ENCODE measurements at places on chromosomes 13 and 19.

DNA sequence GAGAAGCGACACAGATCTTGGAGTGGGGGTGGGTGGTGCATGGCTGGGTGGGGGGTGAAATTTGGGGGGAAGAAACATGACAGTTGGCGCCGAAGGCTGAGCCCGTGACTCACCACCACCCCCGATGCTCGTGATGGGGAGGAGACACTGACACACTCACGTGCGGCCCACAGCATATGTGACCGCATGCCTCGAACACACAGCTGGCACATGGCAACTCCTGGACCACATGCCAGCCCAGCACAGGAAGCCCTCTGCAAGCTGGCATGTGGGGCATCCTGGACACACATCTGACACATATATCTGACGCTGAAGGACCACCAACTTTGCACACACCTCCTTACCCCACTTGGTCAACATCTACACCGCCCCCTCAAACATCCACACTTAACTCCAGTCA, 1.2 kb upstream of the GRIK5 start:
- no peak for DNase-seq

DNA sequence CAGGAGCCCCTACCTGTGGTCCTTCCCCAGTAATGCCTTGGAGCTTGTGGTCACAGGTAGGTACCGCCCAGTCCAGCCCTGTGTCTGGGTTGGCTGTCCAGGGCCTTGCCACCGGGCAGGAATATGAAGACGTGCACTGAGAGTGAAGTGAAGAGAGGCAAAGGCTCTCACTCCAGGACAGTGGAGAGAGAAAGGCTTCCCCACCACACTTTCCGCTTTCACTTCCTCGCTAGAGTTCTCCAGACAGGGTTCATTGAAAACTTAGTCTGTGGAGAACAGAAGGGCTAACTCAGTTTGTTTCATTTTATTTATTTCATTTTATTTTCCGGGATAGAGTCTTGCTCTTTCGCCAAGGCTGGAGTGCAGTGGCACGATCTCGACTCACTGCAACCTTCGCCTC, 14.2 kb downstream of the FCAR start:
- no peak for DNase-seq

GRCh38 chr19:33399081-33399744, 25.7 kb downstream of the CEBPG start:
- no peak for DNase-seq

DNA sequence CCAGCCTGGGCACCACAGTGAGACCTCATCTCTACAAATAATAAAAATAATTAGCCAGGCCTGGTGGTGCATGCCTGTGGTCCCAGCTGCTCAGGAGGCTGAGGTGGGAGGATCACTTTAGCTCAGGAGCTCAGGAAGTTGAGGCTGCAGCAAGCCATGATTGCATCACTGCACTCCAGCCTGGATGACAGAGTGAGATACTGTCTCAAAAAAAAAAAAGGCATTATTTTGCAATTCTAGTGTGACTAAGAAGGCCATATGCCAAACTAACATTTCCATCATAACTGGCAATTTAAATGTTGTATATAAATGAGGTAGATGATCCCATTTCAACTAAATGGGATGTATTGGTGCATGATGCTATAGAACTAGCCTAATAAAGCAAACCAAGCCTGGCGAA, 632.8 kb upstream of the KLF12 start:
- DNase-seq, result no peak

DNA sequence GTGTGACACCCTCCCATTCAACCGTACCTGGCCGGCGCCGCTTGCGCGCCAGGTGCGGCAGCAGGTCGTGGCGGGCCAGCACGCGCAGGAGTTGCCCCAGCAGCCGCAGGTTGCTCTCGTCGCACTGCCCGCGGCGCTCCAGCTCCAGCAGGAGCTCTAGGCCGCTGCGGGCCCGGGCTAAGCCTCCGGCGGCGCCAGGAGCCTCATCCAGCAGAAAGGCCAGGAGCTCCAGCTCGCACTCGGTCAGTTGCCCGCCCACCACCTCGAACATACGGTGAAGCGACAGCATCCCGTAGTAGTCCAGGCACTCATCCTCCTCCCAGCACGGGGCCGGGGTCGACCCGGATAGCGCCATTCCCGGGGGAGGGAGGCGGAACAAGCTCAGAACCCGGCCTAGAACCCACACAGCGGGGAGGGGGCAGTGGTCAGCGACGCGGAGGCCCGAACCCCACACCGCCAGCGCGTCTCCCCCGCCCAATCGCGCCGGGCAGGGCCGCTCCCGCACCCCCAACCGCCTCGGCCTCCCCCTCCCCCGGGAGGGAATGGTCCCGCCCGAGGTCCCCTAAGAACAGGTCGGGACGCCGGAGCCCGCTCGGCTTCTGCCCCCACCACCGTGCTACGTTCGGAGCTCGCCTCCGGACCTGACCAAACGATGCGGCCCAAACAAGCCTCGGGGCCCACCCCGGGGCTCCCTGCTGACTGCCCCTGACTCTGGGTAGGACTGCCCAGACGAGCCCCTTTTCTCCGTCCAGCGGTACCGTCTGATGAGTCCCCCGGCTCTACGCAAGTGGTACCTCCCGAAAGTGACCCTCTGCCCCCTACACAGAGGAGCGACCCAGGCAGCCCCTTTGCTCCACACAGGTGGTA, 591 bp downstream of the DEDD2 start:
- no peak for DNase-seq

DNA sequence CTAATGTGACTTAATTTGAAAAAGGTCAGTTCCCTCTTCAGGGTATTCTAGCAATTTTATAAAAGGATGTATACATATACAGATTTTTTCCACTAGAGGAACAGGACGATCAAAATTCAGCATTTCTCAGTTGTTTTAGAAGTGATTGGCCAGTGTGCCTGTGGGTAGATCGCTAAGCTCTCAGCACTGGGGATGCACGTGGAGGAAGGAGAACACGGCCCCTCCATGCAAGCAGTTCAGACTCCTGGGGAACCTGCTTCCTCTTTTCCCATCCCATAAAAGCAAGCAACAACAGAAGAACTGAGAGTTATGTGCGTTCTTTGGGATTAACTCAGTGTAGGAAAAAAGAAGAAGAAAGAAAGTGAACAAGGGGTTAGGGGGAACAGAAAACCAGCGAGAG, 328.8 kb downstream of the FOXO1 start:
- no peak for DNase-seq

- DNase-seq, result peak; percentile 77
These were observed 14.6 kb downstream of the CEACAM3 start for GRCh38 chr19:41811036-41811435.

DNA sequence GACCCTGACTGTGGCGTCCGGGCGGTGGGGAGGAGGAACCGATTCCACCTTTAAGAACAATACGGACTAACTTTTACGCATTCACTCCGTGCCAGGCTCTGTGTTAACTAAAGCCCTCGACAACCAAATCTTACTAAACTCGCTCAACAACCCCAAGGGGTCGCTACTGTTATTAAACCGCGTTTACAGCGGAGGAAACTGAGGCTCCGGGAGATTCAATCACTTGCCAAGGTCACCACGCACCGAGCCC, 1.2 kb downstream of the SAMD1 start:
- no peak for DNase-seq

GRCh38 chr13:66214467-66214866, 1015.7 kb downstream of the PCDH9 start:
- no peak for DNase-seq

DNA sequence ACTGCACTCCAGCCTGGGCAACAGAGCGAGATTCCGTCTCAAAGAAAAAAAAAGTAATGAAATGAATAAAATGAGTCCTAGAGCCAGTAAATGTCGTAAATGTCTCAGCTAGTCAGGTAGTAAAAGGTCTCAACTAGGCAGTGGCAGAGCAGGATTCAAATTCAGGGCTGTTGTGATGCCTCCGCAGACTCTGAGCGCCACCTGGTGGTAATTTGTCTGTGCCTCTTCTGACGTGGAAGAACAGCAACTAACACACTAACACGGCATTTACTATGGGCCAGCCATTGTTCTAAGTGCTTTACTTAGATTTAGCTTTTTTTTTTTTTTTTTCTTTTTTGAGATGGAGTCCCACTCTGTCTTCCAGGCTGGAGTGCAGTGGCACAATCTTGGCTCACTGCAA, 30.2 kb downstream of the CYP2F1 start:
- peak; percentile 75 for DNase-seq

- peak; percentile 43 for DNase-seq
These were observed 1.6 kb downstream of the JAK3 start for GRCh38 chr19:17846146-17846545.

DNA sequence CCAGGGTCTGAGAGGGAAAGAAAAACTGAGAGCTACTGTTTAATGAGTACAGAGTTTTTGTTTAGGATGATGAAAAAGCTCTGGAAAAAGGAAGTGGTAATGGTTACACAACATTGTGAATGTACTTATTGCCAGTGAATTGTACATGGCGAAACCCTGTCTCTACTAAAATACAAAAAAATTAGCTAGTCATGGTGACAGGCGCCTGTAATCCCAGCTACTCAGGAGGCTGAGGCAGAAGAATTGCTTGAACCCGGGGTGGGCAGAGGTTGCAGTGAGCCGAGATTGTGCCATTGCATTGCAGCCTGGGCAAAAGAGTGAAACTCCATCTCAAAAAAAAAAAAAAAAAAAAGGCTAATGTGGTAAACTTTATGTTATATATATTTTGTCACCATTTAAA, 96.3 kb downstream of the VWA8 start:
- DNase-seq, result no peak

DNA sequence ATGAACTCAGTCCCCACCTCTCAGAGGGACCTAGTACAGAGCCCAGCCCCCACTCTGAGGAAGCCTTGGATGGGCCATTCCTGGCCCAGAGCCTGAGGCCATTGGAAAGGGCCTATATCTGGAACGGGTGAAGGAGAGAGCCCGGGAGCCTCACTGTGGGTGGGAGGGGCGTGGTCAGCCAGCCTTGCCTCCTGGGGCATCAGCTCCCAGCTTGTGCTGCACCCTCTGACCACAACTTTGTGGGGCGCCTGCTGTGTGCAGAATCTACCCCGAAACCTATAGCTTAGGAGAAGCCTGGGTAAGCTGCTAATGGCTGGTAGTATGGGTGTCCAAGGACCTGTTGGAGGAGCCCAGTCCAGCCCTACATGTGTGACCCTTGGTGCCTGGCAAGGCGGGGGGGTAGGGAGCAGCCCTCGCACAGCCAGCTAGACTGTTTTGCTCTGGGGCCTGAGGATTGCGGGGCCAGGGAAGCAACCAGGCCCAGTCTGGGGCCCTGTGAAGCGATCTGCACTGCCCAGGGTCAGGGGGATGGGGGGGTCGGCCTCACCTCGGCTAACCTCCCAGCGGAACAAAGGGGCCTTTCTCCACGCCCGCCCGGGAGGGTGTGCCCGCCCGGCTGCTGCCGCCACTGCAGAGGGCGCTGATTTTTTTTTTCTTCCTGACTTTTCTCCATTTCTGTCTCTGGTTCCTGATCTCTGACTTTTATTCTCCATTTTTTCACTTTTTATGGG, 42.3 kb downstream of the LYL1 start:
- no peak for DNase-seq

DNA sequence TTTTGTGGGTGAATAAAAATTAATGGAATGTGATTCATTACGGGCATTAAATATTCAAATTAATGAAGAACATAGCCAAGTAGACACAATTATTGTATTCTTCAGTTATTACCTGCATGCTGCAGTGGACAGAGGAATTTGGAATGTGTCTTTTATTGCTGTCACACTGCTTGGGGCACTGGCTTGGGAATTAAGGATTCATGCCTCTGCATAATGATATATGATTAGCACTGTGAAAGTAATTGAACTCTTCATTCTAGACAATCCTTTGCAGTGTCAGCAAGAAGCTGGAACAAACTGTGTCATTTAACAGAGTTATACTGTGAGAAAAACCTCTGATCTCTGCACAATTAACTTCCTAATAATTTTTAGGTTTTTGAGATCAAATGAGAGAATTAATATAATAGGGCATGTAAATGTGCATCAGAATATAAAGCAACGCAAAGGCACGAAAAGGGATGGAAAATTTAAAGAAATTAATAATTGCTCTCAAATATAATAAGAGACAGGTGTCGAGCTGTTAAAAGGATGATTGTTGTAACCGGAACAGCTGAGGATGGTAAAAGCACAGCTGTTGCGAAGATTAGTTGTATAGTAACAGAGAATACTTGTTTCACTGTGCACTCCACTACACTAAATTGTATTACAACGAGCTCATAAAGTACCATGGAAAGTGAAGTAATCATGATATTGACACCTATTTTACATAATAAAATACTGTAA, 235.1 kb upstream of the MIR17HG start:
- no peak for DNase-seq

DNA sequence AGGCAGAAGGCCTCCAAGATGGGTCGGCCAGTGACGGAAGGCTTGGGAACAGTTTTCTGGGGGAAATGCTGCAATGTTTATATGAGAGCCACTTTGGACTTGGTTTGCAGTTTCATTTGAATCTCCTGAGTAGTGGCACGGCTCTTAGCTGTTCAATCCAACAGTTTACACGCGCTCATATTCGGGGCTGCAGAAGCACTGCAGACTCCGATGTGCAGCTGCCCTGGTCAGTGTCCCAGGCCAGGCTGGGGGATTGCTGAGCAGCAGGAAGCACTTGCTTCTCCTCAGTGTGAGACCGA, 31.7 kb downstream of the CEBPG start:
- no peak for DNase-seq

GRCh38 chr13:48504606-48505005, 28.3 kb downstream of the RCBTB2 start:
- peak; percentile 12 for DNase-seq

- DNase-seq, result no peak
These were observed 15.7 kb downstream of the ZIC5 start for GRCh38 chr13:99955747-99956472.

DNA sequence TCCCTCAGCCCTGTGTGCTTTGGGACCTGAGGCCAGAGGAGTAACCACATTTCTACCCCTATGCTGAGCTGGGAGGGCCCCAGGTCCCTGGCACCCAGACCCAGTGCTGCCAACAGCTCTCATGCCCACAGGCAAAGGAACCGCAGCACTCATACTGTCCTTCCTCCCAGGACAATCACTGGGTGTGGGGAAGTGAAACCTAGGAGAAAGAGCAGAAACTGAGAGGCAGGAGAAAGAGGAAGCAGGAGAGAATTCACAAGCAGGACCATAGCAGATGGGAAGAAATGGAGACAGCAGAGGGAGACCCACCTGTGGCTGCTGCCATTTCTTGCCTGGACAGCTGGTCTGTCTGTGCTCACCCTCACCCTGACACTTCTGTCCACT, 18.9 kb downstream of the CCDC97 start:
- no peak for DNase-seq

- DNase-seq, result no peak
These were observed 52.4 kb upstream of the UBL3 start for GRCh38 chr13:29902632-29903305.
